ENCODE measurements at places on chromosomes 2 and 18.

DNA sequence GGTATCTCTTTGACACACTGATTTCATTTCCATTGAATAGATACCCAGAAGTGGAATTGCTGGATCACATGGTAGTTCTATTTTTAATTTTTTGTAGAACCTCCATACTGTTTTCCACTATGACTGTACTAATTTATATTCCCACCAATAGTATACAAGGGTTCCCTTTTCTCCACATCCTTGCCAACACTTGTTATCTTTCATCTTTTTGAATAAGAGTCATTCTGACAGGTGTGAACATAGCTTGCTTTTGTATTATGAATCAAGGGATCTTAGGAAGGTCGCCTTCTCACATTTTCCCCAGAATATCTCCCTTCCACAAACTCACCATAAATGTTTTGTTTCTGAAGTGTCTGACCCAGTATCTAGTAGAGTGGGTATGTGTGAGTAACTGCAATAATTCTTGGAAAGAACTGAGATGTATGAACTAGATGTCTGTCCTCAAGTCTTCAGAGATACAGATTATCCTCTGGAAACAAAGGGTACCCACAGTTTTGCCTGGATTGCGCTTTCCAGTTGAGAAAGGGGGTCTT is 17.1 kb upstream of the SP3 start:
- DNase-seq: no peak

GRCh38 chr2:134745023-134745422 is 26.2 kb upstream of the TMEM163 start:
- DNase-seq: no peak

DNA sequence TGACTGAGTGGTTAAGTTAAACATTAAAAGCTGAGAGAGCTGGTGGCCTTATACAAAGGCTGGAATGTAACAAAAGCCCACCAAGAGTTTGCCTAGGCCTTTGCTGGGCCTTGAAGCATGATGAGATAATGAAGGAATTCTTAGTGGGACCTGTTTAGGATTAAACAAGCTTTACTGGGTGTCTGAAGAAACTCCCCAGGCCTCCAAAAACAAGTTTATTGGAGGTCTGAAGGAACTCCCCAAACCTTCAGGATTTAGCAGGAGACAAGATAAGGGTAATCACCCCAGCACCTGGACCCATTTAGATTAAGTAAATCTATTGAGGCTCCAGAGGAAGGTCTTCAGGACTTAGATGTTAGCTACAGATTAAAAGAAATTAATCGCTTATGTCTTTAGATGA is 18.7 kb downstream of the PCARE start:
- no peak for DNase-seq

DNA sequence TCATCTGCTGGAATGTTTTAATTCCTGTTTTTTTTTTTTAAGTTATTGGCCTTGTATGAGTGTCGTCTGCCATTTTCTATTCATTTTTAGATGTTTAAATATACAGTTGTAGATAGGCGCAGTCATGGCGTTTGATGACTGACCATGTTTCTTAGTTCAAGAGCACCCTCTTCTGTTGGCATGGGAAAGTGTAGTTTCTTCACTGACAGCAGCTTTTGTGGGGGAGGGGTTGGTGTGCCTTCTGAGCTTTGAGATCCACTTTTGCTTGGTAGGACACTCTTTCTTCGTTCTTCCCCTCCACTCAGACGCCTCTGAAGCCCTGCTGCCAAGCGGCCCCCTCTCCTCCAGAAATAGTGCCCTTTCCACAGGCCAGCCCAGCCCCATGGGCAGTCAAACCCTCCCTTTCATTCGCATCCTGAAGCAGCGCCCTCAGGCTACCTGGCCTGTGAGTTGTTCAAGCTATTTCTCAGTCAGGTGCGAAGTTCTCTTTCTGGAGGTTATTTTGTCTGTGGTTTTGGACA is 492.0 kb downstream of the TNS1 start:
- peak; percentile 39 for DNase-seq

DNA sequence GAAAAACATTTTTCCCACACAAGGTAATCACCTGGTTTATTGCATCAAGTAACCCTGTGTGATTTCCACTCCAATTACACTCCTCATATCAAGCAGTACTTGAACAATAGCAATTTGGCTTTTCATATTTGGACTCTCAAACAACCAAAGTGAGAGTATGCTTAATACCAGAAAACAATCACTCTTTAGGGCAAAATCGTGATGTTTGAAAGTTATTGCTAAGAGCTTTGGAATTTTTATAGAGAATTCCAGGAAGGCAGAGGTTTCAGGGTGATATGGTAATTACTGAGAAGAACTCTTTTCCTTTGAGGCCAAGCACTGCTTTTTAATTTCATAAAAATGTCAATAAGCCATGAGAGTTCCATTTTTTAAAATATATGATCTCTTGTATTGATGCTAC is 779.5 kb upstream of the LRRTM1 start:
- DNase-seq: no peak

- DNase-seq: no peak
These were observed 16.9 kb downstream of the PSTPIP2 start for GRCh38 chr18:46054956-46055837.

DNA sequence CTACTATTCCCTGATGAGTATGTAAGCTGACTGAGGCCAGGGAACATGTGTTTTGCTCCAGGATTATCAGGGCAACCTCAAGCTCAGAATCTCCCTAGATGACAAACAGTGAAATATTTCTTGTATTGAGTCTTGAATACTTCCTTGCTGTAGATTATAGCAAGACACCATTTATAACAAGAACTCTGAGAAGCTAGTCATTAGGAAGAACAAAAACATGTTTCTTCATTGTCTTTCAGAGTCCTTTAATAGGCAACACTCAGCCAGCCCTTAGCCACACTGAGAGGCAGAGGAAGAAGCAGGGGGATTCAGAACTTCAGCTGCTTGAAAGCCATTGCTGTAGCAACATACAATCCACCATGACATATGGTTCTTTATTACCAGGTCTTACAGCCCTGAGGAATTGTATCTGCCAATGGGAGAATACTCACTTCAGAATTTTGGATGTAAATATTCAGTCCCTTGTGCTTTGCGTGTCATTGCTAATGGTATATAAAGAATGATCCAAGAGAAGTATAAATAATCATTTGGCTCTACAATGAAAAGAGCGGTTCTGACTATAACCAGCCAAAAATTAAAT is 117.5 kb upstream of the NCKAP5 start:
- DNase-seq: no peak
